ENCODE measurements at places on chromosomes 13 and 19. TPM values are rescaled to one million over a fixed set of nuclear protein-coding genes. Genes with fewer than 3 reads are reported as not detected.

Gene CCDC194
- 0.71 TPM for total RNA-seq

DNA sequence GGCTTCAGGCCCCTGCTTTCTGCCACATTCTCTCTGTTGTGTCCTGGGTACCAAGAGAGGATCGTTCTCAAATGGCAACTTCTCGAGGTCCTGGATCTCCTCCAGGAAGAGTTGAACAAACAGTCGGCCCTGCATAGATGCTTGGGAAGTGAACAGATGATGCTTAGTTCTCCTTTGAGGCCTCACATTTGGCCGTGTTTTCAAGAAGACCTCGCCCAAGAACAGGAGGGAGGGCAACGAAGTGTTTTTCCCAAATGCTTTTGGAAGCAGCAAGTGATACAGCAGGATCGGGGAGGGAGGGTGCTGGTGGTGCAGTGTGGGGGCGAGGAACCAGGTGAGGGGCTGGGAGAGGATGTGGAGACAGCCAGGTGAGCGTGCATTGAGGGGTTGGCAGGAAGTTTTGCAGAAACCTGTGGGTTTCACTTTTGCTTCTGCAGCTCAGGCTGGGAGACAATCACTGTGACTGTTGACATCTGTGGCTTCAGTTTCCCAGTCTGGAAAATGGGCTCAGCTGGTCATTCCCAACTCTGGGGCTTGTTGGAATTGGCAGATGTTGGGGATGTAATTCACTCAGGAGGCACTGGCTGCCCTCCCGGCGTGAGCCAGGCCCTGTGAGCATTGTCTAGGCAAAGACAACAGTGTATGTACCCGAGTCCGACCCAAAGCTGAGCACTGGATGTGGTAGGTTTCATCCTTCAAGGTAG, 21.6 kb downstream of the MAST3 start:
- DNase-seq = no peak

Gene ATP4A
- not detected for total RNA-seq

DNA sequence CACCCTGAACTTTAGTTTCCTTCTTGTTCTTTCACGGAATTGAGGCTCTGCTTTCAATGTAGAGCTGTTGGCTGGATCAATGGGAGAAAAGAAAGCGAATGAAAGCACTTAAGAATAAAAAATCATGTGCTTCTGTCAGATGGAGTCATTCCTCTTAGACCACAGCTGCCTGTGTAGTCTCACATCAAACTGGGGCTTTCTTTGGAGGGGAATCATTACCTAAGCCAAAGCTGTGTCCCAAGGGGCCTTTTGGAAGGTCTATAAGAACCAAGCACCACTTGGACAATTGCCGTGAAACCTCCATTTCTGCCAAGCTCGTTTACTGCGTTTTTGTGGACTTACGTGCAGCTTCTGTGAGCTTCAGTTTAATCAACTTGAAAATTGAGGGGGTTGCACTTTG, 44.2 kb upstream of the RNF113B start:
- DNase-seq = no peak

DNA sequence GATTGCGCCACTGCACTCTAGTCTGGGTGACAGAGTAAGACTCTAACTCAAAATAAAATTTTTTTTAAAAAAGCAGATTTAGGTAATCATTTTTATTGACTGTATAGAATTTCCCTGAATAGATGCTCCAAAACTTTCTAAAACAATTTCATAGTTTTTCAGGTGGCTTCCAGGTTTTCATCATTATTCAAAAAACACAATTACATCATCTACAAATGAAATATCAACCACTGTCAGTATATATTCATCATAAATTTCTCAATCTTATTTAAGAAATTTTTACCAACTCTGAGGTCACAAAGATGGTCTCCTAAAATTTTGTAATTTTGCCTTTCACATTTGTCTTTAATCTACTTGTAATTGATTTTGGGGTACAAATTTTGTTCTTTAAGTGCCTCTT, 48.1 kb downstream of the ZC3H13 start:
- no peak for DNase-seq

DNA sequence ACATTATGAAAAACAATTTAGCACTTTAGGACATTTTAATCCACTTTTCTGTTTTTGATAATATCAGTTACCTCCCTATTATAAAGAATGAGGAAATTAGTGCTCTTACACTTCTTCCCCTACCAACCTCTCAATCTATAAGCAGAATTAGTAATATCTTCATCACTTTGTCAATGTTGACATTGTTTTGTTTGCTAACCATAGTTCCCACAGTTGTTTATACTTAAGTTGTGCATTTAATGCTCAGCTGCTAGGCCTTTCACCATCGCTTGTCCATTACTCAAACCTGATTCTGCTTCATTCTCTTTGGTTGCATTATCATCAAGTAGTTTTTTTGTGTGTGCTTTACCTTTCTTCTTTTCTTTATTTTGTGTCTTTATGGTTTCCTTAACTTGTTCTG, 132.1 kb downstream of the CDK8 start:
- DNase-seq = no peak

- peak; percentile 99 for DNase-seq
Measured at GRCh38 chr13:30408319-30409101, 13.8 kb upstream of the UBE2L5 start.

Gene ATP8B3
- total RNA-seq = 4.7 TPM

Gene SBK3
- total RNA-seq = 0.48 TPM

Gene SIGLEC12
- total RNA-seq = not detected

Gene ZNF776
- 7.8 TPM for total RNA-seq

GRCh38 chr19:35054626-35055025, 13.1 kb downstream of the HPN start:
- DNase-seq = no peak

DNA sequence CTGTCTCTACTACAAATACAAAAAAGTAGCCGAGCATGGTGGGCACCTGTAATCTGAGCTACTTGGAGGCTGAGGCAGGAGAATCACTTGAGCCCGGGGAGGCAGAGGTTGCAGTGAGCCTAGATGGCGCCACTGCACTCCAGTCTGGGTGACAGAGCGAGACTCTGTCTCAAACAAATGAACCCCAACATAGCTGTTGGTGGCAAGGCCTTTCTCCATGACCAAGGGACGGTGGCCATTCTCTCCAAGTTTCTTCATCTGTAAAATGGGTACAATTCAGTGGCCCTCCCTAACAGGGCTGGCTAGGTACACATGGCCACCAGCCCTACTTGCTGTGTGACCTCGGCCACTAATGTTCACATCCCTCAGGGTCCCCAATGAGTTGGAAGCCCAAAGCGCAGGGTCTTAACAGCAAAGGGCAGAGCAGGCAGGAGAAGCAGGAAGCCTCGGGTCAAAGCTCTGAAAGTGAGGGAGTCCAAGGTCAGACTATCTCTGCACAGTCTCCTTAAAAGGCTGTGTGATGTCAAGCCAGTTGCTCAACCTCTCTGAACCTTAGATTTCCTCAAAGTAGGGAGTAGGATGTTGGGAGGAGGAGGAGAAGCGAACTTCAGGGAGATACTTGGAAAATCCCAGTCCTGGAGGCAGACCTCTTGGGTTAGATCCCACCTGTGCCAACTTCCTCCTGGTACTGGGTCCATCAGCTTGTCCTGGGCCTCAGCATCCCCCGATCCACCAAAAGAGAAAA, 2.7 kb downstream of the JUND start:
- DNase-seq = no peak

DNA sequence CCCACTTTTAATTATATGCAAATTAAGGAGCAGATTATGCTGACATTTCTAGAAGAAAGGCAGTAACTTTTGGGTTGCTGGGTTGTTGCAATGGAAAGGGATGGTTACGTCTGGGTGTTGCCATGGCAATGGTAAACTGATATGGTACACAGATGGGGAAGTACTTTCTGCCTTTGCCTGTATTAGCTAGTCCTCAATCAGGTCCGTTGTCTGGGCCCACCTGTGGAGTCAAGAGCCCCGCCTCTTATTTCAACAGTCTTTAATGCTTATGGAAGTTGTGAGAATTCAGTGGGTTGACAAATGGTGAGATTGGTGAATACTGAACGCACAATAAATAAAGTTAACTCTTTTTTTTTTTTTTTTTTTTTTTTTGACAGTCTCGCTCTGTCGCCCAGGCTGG, 30.6 kb upstream of the DPP9 start:
- no peak for DNase-seq

GRCh38 chr19:55485439-55486011, 537 bp downstream of the NAT14 start:
- DNase-seq = no peak

DNA sequence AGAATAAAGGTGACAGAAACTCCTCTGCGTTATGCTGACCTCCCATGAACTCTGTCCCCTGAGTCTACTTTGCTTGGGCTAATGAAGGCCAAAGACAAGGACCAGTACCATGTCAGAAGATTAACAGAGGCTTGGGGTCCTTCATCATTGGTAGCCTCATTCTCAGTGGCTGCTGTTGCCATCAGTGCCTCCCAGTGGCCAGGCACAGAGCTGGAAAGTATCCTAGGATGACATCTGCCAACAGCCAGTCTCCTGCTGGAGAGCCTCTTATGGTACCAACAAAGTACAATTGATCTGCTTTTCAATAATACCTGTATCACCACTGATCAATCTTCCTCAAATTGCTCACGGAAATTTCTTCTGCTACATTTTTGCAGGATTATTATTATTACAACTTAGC, 281.6 kb downstream of the DNAJC15 start:
- DNase-seq = no peak

DNA sequence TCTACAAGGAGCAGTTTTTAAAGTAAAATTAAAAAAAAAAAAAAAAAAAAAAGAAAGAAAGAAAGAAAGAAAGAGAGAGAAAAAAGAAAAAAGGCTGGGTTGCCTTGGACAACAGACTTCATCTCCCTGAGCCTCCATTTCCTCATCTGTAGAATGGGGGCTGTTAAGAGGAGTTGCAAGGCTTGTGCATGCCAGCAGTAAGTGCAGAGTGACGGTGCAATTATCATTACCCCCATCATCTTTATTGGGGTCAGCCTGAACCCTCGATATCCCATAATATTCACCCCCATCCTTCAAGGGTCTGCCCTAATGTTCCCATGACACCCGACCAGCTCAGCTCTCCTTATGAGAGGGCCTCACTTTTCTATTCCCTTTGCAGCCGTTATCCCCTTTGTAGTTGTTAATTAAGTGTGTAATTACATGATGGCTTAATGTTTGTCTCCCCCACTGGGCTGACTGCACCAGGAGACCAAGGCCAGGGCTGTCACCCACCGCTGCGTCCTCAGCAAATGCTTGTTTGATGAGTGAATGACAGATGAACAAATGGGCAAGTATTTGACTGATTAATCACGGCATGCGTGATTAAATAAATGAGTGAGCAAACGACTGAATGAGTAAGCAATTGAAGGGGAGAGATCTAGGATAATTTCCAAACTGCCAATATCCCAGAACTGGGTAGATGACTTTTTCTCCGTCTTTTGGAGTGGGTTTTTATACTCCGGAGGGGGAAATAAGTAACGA, 10.1 kb downstream of the FOSB start:
- DNase-seq = no peak

DNA sequence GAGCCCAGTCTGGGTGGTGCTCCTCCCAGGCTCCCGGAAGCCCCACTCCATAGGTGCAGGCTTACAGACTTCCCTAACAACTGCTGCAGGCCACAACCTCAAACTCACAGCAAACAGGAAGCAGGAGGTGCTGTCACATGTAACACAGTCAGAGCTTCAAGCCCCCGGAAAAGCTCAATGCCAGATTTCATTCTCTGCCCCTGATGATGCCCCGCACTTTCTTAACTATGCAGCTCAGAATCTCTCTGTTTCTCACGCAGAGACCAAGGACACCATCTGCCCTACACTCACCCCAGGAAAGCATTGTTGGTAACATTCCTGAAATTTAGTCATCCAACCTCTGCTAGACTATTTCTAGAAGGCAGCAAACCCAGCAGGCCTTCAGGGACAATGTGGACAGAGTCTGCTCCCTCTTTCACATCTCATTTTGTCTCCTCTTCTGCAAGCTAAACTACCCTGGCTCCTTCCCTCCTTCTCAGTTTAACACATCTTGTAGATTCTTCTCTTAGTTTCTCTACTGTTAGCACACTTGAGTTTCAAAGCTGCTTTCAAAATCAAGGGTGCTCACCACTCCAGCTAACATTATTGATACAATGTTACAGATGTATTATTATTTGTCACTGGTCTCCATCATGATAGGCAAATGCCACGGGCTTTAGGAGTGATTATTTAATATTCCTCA, 162.5 kb downstream of the KCTD12 start:
- DNase-seq = no peak

Gene CAPN12
- total RNA-seq = 2.8 TPM

GRCh38 chr19:33766623-33767022, 30.0 kb upstream of the KCTD15 start:
- no peak for DNase-seq

Gene ZNF66
- 3.7 TPM for total RNA-seq

GRCh38 chr19:10839114-10840050, 3.4 kb upstream of the TMED1 start:
- DNase-seq = no peak

Gene ZNF85
- total RNA-seq = 4.6 TPM

Gene ZNF610
- 2.2 TPM for total RNA-seq

DNA sequence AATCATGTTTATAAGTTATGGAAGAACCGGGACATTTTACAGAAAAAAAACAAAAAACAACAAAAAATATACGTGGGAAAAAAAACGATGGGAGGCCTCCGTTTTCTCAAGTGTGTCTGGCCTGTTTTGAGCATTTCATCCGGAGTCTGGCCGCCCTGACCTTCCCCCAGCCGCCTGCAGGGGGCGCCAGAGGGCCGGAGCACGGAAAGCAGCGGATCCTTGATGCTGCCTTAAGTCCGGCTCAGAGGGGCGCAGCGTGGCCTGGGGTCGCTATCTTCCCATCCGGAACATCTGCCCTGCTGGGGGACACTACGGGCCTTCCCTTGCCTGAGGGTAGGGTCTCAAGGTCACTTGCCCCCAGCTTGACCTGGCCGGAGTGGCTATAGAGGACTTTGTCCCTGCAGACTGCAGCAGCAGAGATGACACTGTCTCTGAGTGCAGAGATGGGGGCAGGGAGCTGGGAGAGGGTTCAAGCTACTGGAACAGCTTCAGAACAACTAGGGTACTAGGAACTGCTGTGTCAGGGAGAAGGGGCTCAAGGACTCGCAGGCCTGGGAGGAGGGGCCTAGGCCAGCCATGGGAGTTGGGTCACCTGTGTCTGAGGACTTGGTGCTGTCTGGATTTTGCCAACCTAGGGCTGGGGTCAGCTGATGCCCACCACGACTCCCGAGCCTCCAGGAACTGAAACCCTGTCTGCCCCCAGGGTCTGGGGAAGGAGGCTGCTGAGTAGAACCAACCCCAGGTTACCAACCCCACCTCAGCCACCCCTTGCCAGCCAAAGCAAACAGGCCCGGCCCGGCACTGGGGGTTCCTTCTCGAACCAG, 1.8 kb upstream of the APOE start:
- DNase-seq = peak; percentile 93
